ENCODE measurements at places on chromosomes 6 and 20.

GRCh38 chr20:59441306-59441705, 140.9 kb downstream of the EDN3 start:
- DNase-seq = no peak

DNA sequence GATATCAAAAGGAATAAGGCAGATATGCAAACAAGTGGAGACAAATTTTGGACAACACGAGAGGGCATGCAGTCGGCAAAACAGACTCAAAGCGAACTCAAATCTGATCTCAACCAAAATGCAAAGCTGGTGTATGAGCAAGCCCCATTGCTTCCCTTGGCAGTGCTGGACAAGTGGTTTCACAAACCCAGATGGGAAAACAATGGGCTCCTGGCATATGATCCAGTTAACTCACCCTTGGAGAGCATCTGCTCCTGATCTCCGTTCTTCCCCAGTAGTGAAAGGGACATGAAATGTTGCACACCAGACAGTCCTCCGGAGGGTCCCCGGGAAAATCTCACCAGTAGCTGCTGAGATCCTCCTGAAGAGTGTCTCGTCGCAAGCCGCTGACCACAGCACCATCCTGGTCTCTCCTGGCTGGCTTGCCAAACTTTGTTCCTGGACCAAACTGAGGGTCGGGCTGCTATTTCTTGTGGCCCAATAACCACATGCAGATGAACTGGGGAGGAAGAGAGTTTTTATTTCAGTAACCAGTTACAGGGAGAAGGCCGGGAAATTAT, 84.3 kb upstream of the THBS2 start:
- DNase-seq = peak; percentile 86

DNA sequence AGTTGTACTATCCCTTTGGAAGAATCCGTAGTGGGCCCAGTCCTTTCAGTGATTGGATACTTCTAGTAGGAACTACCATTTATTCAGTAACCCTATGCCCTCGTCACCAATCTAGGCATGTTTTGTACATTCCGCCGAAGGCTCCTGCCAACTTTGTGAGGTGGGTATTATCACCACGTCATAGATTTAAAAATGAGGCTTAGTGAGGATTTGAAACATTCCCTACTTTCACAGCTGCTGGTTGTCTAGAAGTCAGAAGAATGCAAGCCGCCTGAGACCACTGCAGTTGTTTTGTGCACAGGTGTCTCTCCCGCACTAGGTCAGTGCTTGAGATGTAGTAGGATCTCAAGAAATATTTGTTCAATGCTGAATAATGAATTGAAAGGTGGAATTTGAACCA, 32.6 kb downstream of the ENPP1 start:
- no peak for DNase-seq

DNA sequence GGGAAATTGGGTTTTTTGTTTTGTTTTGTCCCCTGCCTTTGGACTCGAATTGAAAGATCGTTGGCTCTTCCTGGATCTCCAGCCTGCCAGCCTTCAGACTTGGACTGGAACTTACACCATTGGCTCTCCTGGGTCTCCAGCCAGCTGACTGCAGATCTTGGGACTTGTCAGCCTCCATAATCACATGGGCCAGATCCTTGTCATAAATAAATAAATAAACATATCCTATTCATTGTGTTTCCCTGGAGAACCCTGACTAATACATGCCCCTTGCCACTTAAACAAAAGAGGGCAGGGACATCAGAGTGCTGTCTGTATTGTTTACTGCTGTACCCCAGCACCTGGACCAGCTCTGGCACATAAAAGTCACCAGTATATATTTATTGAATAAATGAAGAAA, 101.5 kb downstream of the CAP2 start:
- no peak for DNase-seq

DNA sequence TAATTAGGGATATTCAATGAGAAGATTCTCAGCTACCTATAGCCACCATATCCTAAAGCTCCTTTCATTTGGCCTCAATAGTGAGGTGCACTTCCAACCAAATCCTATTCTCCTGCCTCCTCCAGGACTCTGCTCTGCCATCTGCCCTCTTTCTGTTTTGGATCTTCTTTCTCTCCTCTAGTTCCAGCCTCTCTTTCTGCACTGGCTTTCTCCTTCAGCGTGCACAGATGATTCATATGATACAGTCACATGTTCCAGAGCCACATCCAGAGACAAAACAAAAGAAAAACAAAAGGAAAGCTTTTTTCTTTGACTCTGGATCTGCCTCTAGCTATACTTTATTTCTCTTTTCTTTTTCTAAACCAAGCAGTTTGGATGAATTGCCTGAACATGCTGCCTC, 531.9 kb upstream of the MAN1A1 start:
- DNase-seq = peak; percentile 9
